ENCODE measurements at places on chromosomes 4 and X.

DNA sequence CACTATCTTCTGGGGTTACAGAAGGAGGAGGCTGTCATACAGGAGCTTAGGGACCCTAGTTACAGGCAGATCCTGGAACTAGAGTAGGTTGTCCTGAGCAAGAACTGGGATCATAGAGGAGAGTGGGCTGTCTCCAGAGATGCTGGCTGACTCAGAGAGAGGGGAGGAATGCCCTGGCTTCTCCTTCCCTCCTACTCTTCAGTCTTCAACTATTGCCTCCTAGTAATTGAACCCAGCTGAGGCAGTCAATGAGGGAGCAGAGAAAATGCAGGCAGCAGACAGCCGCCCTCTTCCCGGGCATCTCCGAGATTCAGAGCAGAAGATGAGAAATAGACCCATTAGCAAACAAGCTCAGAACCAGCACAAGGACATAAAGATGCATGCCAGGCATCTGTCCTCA lies 118.3 kb upstream of the PDE5A start:
- DNase-seq, result no peak

DNA sequence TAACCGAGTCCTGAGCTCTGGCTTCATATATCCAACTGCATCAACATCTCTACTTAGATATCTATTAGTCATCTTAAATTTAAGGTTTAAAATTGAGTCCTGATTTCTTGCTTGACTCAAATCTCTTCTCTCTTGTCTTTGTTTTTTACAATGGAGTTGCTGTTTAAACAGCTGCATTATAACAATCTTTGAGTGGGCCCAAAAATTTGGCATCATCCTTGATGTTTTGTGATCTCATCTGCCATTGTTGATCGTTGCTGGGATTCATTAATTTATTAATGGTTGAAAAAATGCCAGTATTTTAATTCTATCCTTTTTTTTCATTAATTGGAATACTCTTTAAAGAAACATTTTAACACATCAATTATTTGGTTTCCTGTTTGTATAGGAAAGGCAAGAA lies 82.2 kb downstream of the STIM2 start:
- no peak for DNase-seq

DNA sequence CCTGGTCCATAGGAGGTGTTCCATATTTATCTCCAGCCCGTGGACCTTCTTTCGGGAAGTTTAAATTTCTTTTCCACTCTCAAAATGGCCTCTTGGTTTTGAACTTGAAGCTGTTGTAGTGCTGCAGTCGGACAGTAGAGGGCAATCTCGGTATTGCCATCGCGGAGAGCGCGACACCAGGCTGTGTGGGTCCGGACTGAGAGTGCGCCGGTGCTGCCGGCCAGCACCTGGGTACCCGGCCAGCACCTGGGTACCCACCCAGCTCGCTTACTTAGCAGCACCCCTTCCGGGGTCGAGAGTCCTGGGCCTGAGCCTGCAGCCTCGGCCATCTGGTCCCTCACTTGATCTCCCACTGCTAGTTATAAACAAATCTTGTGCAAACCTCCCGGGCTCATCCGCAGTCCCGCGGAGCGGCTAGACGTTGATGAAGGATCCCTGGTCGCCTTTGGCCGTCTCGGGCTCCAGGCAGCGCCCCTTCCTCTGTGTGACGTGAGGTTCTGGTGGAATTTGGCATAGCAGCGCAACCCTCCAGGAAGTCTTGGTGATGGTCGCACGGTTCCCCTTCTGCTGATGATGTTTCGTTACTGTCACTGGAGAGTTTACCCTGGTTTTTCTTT lies 18.0 kb downstream of the FAM9A start:
- DNase-seq, result no peak

DNA sequence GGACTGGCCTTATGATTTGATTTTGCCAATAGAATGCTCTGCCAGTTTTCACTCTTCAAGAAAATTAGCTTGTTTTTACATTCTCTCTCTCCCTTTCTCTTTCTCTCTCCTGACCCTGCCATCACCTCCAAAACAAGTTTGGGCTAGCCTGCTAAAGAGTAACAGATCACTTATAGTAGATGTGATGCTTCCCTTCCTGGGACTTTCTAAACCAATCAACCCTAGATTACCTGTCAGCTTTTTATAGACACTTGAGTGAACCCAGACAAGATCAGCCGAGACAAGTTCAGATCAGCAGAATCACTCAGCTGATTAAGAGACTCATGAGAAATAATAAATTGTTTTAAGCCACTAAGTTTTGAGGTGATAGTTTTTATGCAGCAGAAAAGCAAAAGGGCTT lies 521.2 kb downstream of the ANKRD50 start:
- no peak for DNase-seq

DNA sequence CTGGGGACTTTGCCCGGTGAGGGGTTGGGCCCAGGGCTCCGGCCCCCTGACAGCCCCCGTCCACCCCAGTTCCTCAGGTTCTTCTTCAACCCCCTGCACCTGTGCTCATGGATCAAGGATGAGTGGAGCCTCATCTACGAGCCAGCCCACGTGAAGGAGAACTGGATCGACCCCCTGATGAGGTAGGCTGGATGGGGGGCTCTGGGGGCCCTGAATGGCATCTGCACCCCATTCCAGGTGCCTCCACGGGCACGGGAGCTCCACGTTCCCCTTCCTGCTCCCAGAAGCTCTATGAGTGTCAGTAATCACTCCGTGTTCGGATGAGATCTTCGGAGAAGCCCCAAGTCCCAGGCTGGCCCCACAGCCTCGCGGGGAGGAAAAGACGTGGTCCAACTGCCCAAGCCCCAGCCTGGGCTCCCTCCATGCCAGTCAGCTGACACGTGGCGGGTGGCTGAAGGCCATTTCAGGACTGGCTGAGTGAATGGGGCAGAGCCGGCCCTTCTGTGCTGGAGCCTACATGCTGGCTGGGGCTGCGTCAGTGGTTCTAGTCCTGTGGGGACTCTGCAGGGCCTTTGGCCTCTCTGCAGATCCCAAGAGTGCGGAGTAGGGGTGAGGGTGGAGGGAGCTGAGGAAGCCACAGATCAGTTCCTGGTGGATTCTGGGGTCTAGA lies 24.4 kb downstream of the CFAP99 start:
- DNase-seq, result no peak

DNA sequence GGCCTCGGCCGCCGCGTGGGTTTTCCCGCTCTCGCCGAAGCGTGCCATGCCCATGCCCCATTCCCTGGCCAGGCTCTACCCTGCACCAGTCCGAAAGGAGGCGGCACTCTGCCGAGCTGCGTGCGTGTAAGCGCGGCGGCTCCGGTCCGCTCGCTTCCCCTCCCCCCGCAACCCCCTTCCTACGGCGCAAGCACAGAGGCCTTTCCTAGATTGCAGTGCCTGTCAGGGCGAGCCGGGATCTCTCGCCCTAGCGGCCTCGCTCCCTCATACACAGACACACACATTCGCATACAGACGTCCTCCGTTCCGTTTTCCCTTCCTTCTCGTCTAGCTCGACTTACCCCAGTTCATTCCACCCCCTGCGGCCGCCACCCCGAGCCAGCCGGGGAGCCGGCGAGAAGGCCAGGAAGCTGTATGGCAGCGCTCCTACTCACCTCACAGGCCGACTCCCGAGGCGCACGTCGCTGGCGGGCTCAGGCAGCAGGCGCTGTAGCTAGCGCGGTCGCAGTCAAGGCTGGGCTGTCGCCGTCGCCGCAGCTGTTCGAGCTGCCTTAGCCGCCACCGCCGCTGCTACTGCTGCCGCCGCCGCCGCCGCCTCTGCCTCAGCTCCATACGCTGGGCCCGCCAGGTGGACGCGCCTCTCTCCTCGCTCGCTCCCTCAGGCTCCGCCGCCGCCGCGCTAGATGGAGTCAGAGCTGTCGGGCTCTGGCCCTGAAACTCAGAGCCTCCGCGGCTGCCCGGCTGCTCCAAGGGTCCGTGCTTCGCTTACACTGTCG lies 615 bp downstream of the NEXMIF start:
- no peak for DNase-seq

GRCh38 chr4:76989391-76990061 lies 40.0 kb downstream of the SEPTIN11 start:
- DNase-seq, result peak; percentile 49

GRCh38 chr4:56209767-56210166 lies 177.5 kb downstream of the AASDH start:
- no peak for DNase-seq

DNA sequence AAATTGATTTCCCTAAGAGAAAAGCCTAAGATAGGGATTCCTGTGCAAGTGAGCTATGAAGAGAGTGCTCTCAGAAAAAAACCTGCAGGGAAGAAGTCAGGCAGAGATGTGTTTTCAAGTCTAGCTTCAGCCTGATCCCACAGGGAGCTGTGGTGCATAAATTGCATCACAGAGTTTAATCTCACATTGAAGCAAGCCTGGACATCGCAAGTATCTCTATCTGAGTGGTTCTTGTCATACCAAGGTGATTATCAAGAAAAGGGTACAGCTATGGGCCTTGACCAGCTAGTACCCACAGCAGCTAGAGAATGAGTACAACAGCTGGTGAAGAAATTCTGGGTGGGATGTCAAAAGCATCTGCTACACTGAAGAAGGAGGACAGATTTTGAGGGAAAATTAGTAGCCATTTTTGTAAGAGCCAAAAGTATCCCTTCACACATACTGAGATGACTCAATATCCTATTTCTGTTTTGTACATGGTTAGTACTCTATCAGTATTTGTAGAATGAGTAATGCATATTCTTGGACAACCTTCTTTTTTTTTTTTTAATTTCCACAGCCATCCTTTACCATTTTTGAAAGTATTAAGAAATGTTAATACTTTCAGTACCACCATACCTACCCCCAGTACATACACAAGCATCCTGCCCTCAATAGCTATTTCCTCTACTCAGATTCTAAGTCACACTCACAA lies 708.9 kb downstream of the IL1RAPL1 start:
- DNase-seq, result no peak

DNA sequence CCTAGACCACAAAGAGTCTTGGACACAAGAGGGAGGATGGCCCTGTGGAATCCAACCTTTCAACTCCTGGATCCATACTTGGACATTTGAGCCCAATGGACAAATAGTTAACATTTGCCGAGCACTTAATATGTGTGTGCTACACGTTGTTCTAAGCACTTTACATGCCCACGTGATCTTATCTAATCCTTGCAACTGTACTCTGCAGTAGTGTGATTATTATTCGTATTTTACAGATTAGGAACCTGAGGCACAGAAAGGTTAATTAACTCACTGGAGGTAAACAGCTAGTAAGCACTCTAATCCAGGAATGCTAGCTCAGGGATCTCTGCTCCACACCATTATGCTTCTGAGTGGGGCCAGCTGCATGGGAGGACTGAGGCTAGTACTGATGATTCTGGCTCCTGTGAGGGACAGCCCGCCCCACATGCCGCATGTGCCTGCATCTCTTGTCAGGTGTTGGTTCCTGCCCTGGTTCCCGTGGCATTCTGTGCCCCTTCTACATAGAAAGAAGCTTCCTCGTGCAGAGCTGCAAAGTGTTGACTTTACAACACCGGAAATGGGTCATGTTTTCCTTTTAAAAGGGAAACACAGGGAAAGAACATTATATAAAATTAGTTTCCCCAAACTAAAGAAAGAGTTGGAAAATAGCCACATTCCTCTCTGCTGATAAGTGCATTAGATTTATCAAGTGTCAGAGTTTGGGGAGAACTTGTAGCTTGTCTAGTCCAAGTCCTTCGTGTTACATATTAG lies 34.8 kb downstream of the PLAC1 start:
- DNase-seq, result no peak

DNA sequence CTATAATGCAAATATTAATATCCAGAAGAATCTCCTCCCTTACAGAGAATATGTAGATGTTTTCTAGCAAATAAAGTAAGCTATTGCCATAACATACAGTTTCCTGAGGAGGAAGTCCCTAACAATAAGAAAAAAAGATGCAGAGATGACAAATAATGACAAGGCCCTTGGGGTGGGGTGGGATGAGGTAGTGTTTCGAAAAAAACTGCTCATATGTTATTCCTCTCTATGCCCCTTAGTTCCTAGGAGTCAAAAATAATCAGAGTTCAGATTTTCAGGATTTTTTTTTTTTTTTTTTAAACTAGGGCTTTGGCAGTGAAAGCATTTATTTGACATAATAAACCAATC lies 99.0 kb downstream of the ZAR1 start:
- DNase-seq, result no peak

DNA sequence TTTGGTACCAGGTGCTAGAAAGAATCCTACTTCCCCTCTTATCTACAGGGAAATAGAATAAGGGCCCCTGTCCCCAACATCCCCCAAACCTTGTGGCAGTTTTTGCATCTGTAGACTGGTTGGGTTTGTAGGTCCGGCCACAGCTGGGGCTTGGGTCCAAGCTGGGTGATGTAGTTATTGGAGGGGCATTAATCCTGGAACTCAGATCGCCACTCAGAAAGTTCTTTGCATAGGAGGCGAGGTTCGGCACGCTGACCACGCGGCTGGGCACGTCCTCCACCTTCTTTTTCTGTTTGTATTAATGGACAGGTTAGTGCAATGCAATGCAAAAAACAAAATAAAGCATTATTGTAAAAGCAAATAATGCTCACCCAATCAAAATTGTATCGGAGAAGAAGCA lies 19.2 kb downstream of the MED28 start:
- no peak for DNase-seq

GRCh38 chr4:54067166-54067565 lies 2.8 kb upstream of the CHIC2 start:
- no peak for DNase-seq

DNA sequence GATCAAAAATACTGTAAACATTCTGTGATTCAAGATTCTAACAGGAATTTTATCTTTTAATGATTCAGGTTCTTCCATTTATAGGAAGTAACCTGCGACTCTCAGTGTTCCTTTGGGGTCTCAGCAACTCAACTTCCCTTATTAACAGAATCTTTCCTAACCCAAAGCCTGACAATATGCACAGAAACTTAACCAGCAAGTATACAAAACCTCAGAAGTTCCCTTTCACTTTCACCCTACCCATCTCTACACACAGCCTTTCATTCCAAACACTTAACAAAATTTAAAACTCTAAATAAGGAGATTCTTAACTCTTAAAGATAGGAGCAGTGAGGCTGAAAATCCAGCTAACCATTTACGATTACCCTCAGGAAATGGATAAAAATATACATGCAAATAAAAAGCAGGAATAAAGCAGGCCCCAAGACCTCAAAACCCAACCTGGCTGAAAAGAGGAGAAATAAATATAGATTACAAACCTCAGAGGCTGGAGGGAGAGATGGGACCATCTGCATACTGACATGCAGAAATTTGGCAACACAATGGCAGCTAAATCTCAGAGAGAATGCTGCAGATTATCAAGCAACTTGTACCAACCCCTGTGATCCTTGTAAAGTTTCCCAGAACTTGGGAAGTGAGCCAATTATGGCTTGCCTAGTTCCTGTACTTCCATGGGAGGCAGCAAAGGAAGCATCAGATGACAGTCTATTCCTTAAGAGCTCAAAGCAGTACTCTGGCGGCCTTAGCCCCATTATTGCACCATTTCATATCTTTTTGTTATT lies 101.0 kb downstream of the ATP11C start:
- DNase-seq, result no peak

DNA sequence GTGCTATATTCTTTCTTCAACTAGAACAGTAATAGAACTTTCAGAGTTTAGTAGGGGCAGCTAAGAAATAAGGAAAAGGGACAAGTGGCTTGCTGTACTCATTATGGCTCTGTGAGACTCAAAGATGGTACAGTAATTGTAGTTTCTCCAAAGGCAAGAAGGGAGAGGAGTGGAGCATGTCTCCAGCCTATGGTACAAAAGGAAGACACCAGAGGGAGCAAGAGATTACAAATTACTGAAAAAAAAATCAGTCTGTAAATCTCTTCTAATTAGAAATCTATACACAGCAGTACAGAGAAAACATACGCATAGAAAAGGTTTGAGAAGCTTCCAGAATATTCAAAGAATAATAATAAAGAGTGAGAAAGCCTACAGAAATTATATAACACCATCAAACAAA lies 61.4 kb downstream of the KLHL4 start:
- DNase-seq, result no peak

- DNase-seq, result no peak
These were observed 51.3 kb upstream of the LEF1 start for GRCh38 chr4:108219998-108220397.

Data from stimulated activated CD8-positive, alpha-beta memory T cell treated with anti-CD3 and anti-CD28 coated beads, Interleukin-15, amount 100 ng/mL, for 48 hours (primary cell).